ENCODE measurements at places on chromosomes 2 and 18.

DNA sequence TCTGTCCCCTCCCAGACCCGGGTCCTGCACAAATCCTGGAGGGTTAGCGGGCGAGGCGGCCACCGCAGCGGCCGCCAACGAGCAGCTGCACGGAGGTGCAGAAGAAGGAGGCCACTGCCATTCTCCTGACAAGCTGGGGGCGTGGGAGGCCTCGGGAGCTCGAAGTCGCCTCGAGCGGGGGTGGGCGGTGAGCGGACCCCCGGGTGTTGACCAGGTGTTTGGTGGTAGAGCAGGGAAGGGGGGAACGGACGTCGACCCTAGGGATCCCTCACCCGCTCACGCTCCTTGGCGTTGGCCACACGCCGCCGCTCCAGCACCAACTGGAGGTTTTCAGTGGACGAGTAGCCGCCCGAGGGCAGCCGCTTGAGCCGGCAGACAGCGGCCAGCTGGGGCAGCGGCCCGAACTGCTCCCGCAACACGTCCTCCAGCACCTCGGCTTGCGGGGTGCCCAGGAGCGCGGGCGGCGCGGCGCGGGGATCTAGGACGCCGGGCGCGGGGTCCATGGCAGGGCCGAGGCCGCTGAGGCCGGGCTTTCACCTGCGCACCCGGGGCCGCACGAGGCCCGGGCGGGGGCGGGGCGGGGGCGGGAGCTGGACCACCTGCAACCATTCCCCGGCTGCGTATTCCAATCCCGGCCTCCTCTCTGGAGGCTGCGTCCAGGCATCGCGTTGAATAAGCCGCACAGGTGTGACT is at the start of gene FIGLA:
FIGLA (minus strand) TSS at position 508 of the 693 bp plus-strand sequence; CDS start at position 503, 5 bp downstream.
- DNase-seq, result no peak

DNA sequence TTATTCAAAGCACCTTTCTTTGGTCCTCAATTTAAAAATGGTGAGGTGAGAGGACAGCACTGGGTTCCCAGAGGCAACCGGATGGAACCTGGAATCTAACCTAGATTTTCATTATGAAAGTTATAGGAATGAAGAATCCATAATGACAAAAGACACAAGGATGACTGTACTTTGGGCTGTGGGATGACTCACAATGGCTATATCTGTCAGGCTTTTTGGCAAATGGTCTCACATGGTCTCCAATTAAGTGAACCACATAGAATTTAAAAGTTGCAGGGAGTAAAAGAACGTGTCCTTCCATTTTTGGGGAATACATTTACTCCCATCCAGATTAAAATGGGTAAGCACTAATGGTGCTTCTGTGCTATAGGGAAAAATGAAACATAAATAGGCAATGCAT is 31.8 kb upstream of the LYPD1 start:
- no peak for DNase-seq

- no peak for DNase-seq
Measured at GRCh38 chr2:230564805-230565779, 147.6 kb upstream of the CAB39 start.

DNA sequence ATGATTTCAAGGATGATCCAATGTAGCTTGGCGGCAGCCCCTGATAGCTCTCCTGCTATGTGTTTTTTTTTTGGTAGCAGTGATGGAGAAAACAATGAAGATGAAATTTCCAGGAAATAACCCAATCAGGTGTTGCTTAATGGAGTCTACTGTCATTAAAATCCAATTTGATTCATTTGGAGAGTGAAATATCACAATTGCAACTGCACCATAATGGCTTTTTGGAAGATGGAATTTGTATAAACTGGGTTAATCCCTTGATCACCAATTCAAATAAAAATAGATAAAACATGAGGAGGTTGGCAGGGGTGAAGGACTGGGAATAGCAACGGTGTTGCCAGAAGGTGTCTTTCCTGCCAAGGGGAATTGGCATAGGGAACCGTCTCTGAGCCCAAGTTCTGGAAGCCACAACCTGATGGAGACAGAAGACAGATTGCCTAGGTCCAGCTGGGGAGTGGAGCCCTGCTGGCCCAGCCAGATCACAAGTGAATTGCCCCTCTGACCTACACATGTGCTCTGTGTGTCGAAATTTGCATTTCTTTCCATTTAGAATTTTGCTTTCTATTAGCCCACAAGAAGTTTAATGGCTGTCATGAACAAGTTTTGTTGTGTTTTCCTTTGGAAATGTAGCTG is 170.3 kb upstream of the SPRED2 start:
- no peak for DNase-seq

- DNase-seq, result no peak
Measured at GRCh38 chr18:59200787-59201186, 19.2 kb upstream of the GRP start.

DNA sequence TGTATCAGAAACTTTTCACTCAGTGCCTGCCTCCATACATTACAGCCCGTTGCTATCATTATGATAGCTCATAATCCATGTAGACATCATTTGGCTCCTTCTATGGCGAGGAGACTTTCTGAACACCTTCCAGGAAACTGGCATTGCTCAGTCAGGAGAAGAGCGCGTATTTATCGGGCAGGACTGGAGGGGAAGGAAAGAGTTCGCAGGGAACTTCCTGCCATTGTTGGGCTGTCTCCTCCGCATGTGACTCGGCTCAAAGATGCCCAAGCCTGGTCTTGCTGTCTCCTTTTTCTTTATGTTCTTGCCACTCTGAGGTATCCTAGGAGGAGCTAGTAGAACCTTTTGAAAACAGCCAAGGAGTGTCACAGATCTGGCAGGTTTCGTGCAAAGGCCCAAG is 156.8 kb downstream of the CTIF start:
- DNase-seq, result no peak

GRCh38 chr2:240253583-240254145 is 113.2 kb upstream of the OTOS start:
- no peak for DNase-seq

GRCh38 chr2:172046080-172046678 is 39.1 kb upstream of the DLX1 start:
- DNase-seq, result no peak

DNA sequence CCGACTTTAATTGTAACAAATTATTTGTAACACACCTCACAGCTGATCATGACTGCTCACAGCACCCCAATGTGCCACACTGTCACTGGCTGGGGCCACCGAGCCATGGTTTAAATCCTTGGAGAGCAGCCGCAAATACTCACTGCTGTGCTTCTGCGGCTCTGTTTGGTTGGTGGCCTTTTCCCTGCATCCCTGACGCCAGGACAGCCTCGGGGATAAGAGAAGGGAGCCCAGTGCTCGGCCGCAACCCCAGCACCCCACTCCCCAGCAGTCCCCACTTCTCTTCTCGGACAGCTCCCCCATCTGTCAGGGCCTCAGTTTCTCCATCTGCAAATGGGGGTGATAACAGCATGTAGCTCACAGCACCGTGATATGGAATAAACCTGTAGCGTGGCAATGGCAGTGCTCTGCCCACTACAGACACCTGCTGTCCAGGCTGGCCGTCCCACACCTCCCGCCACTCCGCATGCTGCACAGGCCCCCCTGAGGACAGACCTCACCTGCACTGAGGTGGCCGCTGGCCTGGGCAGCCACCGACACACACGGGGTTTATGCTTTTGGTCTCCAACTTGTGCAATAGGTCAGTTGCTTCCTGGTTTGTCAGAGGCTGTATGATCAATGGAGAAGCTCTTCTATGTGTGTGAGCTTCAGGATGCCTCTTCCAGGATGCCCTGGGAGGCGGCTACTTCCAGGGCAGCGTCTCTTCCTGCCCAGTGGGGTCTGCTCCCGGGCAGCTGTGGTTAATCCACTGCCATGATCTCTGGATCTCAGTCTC is 87.1 kb downstream of the NDUFA10 start:
- DNase-seq, result no peak

- no peak for DNase-seq
Measured at GRCh38 chr2:45396671-45397070, 214.4 kb downstream of the SRBD1 start.

DNA sequence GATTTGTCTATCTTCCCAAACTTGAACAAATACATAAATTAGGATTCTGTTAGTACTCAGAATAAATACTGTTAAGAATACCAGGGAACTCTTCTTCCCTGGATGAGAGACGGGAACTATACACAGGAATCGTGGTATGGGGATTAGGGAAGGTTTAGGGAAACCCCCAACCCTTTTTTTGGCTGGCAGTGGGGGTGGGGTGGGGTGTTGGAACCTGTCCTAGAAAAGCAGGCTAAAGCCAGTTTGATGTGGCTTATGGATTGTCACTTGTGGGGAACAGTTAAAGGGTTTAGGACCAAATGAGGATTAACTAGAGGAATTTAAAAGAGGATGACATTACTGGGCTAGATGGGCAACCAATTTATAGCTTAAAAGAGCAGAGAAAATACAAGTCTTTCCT is 1.8 kb downstream of the SLC4A10 start:
- DNase-seq, result no peak

- no peak for DNase-seq
Measured at GRCh38 chr18:56869189-56869777, 218.1 kb downstream of the WDR7 start.

DNA sequence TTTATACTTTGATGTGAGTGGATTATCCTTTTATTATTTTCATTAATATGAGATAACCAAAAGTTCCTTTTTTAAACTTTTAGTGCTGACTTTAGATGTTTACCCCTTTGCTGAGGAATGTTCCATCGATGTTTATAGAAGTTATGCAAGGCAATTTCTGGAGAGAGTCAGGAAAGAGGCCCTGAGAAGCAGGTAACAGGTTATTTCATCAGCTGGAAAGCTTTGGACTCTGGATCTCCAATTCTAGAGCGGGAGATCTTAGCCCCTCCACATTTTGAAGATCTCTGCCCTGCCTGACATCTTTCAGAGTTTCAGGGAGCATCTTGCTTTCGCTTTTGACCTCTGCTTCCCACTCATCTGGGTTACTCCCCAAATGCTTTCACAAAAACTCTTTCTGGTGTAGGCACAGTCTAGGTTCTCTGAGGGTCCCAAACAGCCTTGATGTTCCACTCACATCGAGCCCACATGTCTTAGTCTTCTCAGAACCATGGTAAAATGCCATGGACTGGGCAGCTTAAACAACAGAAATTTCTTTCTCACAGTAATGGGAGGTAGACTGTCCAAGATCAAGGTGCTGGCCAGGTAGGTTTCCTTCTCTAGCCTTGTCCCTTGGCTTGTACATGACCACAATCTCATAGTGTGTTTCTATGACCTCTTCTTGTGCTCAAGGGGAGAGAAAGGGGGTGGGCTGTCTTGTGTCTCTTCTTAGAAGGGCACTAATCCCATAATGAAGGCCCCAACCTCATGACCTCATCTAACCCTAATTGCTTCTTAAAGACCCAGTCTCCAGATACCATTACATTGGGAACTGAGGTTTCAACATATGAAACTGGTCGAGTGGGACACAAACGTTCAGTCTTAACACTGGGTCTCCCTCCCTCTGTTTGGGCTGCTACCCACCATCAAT is 87.1 kb downstream of the DOK6 start:
- no peak for DNase-seq

GRCh38 chr2:8554296-8554806 is 127.5 kb upstream of the ID2 start:
- no peak for DNase-seq

DNA sequence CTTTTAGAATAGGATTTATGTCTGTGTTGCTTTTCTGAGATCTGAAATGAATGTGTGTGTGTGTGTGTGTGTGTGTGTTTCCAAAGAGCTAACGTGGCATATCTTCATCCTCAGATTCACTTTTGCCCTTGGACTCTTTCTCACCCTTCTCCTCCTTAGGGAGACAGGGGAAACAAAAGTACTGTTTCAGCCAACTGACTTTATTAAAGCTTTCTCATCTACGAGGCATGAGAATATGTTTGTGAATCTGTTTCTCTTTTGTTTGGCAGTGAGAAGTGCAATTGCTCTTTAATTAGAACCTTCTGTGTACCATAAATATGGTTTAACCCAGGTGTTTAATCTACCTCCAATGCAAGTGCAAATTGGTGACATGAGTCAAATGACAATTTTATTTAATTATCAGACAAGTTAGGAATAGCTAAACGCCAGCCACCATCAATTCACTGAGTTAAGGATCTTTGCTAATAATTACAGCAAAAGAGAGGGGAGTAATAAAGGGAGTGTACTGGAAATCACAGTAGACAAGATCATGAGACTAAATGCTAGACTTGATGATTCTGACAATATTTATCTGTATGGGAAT is 186.4 kb upstream of the COL3A1 start:
- no peak for DNase-seq

DNA sequence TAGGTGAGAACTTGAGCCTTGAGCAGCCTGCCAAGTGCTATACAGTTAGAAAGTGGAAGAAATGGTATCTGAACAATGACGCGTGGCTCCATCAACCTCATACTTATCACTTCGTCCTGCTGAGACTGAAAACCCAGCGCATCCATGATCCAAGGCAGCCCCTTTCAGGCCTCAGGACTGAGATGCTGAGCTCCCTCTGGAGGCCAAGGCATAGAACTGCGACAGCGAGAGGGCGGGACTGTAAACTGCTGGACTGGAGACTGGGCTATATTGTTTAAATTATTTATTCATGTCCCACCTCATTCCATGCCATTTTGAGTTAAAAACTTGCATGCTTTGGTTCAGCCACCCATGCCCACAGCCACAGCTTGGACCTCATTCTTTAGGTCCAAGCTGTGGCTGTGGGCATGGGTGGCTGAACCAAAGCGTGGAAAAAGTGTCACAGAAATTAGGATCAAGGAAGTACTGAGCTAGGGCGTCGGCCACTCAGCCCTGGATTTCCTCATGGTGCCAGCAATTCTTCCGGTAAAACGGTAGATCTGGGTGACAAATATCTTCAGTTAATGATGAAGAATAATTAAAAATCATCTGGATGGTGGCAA is 195.5 kb downstream of the L3MBTL4 start:
- no peak for DNase-seq

- DNase-seq, result no peak
Measured at GRCh38 chr18:59570101-59570775, 127.0 kb downstream of the CCBE1 start.

DNA sequence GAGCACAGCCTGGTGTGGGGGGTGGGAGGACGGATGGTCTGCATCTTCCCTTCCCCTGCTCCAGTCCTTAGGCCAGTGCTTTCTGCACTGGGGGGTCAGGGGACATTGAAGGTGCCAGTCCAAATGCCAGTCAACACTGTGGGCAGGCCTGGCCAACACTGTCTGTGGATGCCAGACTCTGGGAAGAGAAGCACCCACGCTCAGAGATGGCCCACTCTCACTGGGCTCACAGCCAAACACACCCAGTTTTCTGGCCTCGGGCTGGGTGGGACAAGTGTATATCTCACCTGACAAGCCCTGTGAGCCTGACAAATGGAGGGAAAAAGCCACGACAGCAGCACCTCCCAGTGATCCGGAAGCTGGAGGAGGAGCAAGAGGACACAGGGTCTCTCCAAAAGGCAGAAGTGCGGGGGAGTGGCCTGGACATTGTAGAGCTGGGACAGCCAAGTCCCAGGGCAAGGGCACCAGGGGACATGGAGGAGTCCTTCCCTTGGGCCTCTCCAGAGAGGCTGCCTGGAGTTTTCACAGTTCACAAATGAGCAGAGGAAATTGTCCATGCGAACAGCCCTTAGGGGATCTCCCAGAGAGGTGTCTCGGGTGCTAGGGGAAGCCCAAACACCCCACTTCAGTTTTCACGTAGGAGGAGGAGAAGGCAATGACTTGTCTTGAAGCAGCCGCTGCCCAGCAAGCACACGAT is 79.3 kb downstream of the SDC1 start:
- DNase-seq, result no peak

Data from effector CD4-positive, alpha-beta T cell (primary cell).